ENCODE measurements at places on chromosomes 13 and 19.

- DNase-seq = no peak
Observed at GRCh38 chr13:66313413-66313812, 916.7 kb downstream of the PCDH9 start.

GRCh38 chr13:23450340-23451046 is 17.0 kb upstream of the SACS start:
- DNase-seq = no peak

- no peak for DNase-seq
Observed at GRCh38 chr19:32407004-32407992, 1.7 kb downstream of the DPY19L3 start.

DNA sequence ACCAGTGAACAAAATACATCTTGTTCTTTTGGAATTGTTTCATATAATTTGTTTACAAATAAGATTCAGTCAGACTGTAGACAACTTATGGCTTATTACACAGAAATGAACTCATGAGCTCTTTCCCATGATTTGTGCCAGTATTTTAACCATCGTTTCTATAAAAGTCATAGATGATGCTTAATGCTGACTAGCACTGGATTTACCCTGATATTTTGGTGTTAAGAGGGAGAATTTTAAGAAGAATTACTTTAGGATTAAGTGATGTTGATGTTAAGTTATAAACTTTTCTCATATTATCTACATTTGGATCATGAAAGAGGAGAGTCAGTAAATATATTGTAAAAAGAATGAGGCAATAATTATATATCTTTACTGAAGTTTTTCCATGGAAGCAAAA is 162.7 kb downstream of the POSTN start:
- DNase-seq = no peak

DNA sequence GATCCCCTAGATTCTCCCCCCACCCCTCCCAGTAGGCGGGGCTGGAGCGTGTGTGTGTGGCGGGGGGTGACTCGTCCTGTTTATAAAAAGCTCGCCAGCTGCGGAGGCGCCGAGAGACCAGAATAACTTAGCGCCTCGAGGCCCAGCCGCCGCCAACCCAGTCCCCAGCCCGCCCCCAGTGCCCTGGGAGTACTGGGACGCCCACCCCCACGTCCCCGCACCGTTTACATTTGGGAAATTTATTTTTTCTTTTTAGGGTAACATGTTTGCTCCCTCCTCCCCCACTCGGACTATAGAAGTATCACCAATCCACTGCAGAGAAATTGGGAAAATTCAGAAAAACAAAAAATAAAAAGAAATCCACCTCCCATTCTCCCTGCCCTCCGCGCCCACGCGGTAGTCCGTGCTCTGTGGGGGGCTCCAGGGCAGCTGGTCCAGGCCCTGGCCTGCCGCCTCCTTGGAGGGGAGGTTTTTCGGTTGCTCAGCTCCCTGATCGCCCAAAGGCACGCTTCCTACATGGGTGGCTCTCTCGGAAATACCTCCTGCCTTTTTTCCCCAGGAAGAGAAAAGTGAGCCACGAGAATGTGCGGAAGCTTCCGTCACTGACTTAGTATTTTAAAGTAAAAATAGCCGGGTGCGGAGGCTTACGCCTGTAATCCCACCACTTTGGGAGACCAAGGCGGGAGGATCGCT is 1.5 kb upstream of the RAB3A start:
- peak; percentile 48 for DNase-seq

DNA sequence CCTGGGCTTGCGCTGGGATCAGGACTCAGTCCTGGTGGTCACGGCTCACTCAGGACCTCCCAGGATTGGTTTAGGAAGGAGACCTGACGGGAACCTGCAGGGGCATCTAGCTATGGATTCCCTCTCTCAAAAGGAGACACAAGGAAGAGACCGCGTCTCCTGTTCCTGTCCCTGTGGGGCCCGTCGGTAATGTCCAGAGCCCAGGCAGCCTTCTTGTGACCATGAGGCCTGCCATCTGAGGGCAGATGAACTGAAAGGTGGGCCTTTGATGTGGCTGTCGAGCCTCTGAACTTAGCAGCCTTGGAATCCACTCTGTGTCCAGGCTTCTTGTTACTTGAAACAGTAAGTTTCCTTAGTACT is 31.5 kb upstream of the MIER2 start:
- DNase-seq = no peak

GRCh38 chr19:37217480-37217774 is 587 bp upstream of the ZNF383 start:
- DNase-seq = no peak

GRCh38 chr13:79810669-79811068 is 329.7 kb downstream of the NDFIP2 start:
- DNase-seq = no peak

DNA sequence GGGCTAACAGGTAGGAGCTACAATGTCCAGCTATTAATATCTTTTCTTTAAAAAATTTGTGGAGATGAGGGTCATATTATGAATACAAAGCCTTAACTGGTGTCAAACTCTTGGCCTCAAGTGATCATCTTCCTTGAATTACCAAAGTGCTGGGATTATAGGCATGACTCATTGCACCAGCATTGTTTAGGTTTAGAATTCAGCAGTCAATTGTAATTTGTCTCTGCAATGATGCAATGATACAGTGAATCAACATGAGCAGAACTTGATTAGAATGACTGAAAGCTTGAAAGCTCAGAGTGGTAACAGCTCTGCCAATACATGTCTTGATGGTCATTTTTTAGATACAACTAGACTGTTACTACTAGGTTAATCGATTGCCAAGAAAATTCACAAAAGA is 752.8 kb upstream of the MIR17HG start:
- no peak for DNase-seq

- DNase-seq = no peak
Observed at GRCh38 chr19:58107778-58108545, 9.9 kb upstream of the ZSCAN18 start.

- no peak for DNase-seq
Observed at GRCh38 chr13:37700887-37701286, 102.3 kb upstream of the POSTN start.

Measured in DMS79 treated with DMSO at 0.1 percent for 48 hours (cell line).